ENCODE measurements at places on chromosomes 2 and 18.

DNA sequence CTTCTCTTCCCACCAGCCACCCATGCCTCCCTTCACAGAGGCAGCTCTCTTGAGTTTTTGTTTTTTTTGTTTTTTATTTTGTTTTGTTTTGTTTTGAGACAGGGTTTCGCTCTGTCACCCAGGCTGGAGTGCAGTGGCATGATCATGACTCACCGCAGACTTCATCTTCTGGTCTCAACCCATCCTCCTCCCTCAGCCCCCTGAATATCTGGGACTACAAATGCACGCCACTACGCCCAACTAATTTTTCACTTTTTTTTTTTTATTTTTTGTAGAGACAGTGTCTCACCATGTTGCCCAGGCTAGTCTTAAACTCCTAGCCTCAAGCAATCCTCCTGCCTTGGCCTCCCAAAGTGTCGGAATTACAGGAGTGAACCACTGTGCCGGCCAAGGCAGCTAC lies 161.4 kb downstream of the TRABD2A start:
- DNase-seq, result no peak

DNA sequence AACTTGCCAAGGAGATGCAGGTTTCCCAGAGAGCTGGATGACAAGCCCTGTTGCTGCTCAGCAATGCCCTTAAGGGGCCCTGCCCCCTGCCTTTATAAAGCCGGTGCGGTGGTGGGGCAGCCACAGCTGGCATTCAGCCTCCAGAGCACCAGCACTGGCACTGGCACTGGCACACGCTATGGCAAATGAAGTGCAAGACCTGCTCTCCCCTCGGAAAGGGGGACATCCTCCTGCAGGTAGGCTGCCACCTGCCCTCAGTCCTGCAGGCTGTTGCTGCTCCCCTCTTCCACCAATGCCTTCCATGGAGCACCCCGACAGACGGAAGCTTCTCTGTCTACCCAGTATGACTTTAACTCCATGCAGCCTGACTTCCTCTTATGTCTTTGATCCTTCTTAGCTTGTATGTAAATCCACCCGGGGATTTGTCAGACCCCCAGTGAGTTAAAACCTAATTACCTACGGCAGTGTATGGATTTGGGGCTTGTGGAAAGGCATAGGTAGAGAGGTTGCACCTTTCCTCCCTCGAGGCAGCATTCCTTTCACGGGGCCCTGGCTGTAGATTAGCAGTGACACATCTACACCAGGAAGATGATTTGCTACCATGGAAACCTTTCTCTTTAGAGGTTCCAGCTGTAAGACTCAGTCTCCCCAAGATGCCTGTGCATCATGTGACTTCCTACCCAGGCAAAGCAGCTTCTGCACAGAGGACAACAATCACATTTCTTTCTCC lies at the start of gene DAPL1:
DAPL1 (plus strand) TSS at position 123 of the 730 bp plus-strand sequence; CDS start at position 179, 56 bp downstream.
- no peak for DNase-seq

DNA sequence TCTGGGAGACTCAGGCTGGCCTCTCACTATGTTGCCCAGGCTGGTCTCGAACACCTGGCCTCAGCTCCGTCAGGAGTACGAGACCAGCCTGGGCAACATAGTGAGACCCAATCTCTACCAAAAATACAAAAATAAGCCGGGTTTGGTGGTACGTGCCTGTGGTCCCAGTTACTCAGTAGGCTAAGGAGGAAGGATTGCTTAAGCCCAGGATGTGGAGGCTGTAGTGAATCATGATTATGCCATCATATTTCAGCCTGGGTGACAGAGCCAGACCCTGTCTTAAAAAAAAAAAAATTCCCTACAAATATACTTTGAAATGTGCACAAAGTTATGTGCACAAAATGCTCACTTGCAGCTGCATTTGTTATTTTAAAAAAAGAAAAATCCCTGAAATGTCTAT lies 26.3 kb upstream of the AGAP1 start:
- no peak for DNase-seq

- DNase-seq, result no peak
These were observed 201.3 kb downstream of the GCA start for GRCh38 chr2:162545254-162545653.

- no peak for DNase-seq
These were observed 198.0 kb downstream of the ALK start for GRCh38 chr2:29723255-29724001.

GRCh38 chr2:196159221-196159892 lies 12.0 kb downstream of the STK17B start:
- no peak for DNase-seq

- no peak for DNase-seq
These were observed 251.9 kb upstream of the CHAC2 start for GRCh38 chr2:53515435-53516332.

GRCh38 chr2:120237491-120237902 lies 14.3 kb upstream of the TMEM185B start:
- DNase-seq, result no peak

GRCh38 chr2:157868993-157869392 lies 7.1 kb downstream of the ACVR1 start:
- DNase-seq, result no peak

DNA sequence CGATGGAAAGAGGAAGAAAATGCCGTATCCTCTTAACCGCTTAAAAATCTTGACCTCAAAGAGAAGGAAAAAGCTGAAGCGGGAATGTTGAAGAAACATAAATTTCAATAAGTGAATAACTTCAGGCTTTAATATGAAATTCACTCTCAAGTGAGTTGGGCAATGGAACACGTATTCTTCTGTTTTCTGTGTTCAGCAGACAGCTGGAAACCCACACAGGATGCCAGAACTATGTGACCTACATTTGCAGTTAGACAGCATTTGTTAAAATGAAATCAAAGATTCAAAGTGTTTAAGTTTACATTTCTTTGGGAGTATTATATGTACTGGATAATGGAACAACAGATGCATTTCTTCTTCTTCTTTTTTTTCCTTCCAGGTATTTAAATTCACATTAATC lies 80.5 kb upstream of the SPATS2L start:
- no peak for DNase-seq

DNA sequence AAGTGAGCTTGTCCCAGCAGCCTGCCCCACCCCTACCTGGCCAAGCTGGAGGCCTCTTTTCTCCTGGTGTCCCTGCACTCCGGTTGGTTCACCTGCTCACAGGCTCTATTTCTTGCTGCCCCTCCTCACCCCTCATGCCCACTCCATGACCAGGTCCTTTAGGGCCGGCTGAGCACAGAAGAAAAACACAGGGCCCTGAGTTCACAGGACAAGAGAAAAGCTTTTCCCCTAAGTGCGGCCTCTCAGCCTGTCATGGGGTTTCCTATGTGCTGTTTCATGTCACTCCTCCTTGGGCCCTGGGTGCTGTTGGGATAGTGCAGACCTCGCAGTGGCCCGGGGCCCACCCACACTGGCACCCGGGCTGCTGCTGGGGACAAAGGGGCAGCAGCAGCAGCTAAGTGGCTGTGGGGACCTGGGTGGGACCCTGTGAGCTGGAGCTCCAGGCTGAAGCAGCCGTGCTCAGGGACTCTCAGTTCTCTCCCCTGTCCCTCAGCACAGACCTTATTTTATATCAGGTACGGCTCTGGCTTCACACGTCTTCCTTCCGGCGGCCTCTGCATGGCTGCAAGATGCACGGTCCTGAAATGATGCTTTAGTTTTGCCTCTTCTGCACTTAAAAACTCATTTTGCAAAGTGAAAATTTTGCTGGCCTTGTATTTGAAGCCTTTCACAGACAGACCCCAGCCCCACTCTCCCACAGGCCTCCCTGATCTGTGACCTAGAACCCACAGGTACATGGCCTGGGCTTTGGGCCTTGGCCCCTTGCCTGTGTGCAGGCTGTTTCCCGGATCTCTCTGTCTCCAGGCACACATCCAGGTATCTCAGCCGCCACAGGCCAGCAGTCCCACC lies 71.8 kb downstream of the SH3RF3 start:
- DNase-seq, result no peak

DNA sequence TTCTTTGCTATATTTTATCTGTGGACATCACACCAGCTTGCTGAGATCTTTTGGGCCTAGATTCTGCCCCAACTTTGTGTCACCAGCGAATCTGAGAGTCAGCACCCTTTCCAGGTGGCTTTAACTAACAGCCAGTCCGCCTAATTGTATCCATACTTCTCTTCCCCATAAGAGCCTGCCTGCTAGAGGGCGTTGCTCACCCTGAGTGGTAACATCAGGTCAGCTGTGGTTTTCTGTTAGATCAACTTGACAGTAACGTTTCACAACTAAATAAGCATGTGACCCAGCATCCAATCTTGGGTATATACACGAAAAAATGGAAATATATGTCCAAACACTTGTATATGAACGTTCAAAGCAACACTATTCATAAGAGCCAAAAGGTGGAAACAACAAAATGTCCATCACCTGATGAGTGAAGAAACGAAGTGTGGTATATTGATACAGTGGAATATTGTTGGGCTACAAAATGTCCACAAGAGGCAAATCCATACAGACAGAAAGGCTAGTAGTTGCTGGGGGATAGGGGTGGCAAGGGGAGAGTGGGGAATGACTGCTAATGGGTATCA lies 24.9 kb downstream of the EFHD1 start:
- DNase-seq, result no peak

DNA sequence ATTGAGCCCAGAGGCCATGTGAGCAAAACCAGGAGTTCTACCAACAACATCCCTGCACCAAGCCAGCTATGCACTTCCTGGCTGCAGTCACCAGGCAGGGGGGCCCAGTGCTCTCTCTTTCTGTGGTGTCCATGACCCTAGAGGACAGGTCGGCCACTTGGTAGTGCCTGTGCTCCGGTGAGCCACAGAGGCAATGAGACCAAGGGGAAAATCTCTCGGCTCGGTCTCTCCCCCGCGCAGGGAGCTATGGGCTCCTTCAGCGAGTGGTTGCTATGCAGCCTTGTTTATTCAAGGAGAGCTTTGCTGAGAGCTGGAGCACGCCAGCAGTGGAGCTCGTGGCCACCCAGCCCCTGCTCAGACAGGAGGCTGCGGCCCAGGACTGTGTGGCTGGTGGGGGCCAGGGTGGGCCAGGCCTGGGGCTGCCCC lies at the start of gene TOGARAM2:
TOGARAM2 (plus strand) TSS at position 283 of the 426 bp plus-strand sequence. CDS start 13,537 bp downstream, outside the sequence.
- DNase-seq, result no peak

DNA sequence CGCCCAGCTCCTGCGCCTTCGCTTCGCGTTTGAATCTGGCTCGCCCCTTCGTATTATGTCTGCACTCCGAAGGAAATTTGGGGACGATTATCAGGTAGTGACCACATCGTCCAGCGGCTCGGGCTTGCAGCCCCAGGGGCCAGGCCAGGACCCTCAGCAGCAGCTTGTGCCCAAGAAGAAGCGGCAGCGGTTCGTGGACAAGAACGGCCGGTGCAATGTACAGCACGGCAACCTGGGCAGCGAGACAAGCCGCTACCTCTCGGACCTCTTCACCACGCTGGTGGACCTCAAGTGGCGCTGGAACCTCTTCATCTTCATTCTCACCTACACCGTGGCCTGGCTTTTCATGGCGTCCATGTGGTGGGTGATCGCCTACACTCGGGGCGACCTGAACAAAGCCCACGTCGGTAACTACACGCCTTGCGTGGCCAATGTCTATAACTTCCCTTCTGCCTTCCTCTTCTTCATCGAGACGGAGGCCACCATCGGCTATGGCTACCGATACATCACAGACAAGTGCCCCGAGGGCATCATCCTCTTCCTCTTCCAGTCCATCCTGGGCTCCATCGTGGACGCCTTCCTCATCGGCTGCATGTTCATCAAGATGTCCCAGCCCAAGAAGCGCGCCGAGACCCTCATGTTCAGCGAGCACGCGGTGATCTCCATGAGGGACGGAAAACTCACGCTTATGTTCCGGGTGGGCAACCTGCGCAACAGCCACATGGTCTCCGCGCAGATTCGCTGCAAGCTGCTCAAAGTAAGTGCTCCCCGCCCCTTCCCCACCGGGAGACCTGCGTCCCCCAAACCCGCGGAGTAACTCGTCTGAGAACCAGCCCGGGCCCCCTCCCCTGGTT lies 453 bp downstream of the KCNJ3 start:
- DNase-seq, result no peak

GRCh38 chr18:61840324-61840723 lies 52.5 kb downstream of the RNF152 start:
- DNase-seq, result no peak

DNA sequence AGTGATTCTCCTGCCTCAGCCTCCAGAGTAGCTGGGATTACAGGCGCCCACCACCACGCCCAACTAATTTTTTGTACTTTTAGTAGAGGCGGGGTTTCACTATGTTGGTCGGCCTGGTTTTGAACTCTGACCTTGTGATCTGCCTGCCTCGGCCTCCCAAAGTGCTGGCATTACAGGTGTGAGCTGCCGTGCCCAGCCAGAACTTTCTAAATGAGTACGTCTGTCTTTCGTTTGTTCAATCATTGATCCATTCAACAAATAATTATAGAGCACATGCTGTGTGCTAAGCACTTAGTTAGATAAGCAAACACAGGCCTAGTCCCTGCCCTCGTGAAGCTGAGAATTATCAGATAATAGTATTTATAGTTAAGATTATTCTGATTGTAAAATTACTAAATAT lies 56.5 kb downstream of the TTC39C start:
- DNase-seq, result no peak

- DNase-seq, result no peak
These were observed 208.5 kb upstream of the SPOPL start for GRCh38 chr2:138293045-138293444.
